ENCODE measurements at places on chromosomes 1 and 21.

- peak; percentile 48 for DNase-seq
Observed at GRCh38 chr1:79815115-79815514, 808.6 kb upstream of the ADGRL4 start.

DNA sequence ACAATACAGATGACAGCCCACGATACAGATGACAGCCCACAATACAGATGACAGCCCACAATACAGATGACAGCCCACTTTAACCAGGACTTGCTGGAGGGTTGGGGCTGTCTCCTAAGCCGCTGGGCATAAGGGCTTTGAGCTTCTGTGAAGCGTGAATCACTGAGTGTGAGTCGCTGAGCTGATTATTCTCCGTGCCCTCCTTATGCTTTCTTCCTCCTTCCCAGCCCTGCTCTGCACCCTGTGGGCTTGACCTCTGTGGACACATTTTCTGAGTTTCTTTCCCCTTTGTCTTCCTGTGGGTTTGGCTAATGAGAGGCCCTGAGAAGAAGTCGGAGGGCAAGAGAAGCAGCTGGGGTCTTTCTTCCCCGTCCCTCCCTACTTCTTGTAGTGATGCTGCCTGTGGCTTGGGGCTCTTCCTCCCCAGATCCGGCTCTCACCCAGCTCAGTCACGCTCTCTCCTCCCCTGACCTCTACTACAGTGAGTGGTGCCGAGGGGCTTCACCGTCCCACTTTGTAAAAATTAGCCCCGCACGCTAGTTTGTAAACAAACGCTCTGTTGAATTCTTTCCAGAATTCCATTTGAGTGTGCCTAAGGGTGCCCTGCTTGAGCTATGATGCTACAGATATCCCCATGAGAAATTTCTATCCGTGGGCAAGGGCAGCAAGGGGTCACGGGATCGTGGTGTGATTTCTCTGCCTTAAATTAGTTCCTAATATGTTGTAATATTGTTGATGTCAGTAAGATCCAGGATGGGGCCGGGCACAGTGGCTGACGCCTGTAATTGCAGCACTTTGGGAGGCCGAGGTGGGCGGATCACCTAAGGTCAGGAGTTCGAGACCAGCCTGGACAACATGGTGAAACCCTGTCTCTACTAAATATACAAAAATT, 46.4 kb upstream of the SOD1 start:
- DNase-seq: peak; percentile 29

- peak; percentile 72 for DNase-seq
Observed at GRCh38 chr1:172824209-172824608, 165.3 kb downstream of the FASLG start.

DNA sequence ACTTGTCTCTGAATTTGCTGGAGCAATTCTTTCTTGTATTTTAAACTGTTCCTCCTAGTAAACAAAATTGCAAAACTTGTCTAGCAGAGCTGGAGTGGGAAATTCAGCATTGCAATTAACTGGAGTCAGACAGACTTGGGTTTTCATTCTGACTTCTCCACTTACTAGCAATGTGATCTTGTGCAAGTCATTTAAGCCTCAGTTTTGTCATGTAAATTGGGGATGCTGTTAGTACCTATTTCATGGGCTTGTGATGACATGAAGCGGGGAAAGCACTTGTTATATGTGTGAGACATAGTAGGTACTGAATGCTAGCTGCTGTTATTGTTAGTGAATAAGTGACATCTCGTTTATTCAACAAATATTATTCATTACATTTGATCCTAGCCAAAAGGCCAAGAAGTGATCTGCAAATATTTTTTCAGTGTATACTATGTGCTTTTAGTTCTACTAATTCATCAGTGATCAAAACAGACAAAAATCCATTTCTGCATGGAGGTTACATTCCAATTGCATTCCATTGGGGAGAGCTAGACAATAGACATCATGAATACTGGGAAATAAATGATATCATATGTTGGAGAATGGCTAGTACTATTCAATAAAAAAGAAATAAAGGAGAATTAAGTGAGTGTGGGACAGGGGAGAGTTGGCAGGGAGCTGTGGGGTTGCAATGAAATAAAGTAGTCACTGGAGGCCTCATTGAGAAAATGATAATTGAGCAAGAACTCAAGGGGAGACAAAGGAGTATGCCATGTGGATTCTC, 47.1 kb downstream of the CACHD1 start:
- peak; percentile 42 for DNase-seq

DNA sequence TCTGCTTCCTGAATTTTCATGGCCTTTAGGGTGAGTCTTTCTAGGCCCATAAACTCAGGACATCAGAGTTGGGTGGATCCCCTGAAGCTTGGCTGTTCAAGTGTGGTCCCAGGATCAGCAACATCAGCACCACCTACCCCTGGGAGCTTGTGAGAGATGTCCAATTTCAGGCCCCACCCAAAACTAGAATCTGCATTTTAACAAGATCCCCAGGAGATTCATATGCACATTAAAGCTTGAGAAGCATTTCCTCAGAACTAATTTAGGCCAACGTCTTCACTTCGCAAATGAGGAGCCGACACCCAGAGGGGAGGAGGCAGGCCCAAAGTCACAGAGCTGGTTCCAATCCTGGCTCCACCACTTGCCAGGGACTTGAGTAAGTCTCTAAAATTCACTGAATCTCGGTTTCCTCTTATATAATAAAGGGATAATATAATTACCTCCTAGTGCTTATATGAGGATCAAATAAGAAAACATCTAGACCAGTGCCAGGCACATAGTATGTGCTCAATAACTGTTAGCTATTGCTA, 10.3 kb upstream of the PHLDA3 start:
- no peak for DNase-seq

GRCh38 chr21:41885341-41886024, 6.3 kb upstream of the PRDM15 start:
- no peak for DNase-seq

- no peak for DNase-seq
Observed at GRCh38 chr21:32705139-32705538, 22.7 kb downstream of the SYNJ1 start.

DNA sequence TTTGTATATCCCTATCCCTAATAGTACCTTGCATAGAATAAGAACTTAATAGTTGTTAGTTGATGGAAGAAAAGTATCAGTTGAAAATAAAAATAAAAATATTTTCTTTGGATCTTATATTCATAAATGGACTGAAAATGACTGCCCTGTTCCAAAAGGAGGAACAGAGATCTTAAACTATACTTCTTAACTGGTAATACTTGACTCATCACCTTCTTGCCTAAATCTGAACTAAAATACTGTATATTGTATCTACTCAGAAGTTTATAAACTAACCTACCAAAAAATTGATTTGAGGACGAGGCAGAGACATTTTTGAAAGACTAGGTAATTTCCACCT, 178.8 kb downstream of the SYT2 start:
- no peak for DNase-seq

GRCh38 chr1:174116042-174116441, 43.3 kb upstream of the RABGAP1L start:
- DNase-seq: peak; percentile 72

- DNase-seq: no peak
Observed at GRCh38 chr1:237152506-237153335, 110.7 kb downstream of the RYR2 start.

GRCh38 chr1:87426463-87427249, 98.0 kb downstream of the LMO4 start:
- peak; percentile 43 for DNase-seq

GRCh38 chr1:225413708-225414375, 14.0 kb downstream of the LBR start:
- DNase-seq: no peak

Data from fibroblast of mammary gland (primary cell).